ENCODE measurements at places on chromosomes 2 and 18.

DNA sequence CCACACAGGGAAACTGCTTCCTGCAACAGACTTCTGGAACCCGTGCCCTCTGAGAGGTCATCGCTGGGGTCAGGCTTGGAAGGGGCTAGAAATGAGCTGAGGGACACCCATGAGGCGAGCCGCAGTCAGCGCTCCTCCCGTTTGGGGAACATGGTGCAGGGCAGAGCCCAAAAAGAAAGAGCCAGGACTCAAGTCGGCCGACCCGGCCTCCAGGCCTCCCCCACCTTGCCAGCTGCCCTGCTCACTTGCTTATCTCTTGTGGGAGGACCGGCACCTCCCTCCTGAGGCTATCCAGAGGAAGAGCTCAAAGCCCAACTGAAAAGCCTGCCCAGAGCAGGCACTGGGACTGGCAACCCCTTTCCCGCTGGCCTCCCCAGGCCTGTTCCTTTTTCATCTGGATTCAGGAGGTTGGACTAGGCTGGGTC, 43.6 kb downstream of the SCTR start:
- DNase-seq = no peak

DNA sequence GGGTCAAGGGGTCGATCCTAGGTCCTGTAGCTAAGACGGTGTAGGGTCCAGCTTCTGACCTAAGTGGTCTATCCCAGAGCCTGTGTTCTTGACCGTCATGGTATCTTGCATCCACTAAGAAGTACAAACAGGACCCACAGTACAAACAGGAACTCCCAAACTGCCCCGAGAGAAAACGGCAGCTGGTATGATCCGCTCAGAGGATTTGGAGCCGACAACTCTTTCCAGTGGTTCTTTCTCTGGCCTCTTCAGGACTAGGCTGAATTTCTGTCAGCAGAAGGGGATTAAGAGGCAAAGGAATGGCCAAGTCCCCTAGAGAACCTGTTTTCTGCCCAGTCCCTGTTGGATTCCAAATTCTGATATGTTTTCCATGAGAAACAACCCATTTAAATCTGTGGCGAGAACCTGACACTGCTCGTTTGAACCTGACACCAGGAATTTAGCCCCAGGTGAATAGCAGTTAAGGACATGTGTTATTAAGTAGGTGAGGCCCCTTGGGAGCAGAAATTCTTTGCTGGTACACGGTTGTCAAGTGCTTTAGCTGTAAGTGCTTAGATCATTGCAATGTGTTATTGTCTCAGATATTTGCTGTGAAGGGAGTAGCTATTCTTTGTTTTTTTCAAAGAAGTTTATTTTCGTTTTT, 50.5 kb upstream of the TXNDC2 start:
- DNase-seq = no peak

DNA sequence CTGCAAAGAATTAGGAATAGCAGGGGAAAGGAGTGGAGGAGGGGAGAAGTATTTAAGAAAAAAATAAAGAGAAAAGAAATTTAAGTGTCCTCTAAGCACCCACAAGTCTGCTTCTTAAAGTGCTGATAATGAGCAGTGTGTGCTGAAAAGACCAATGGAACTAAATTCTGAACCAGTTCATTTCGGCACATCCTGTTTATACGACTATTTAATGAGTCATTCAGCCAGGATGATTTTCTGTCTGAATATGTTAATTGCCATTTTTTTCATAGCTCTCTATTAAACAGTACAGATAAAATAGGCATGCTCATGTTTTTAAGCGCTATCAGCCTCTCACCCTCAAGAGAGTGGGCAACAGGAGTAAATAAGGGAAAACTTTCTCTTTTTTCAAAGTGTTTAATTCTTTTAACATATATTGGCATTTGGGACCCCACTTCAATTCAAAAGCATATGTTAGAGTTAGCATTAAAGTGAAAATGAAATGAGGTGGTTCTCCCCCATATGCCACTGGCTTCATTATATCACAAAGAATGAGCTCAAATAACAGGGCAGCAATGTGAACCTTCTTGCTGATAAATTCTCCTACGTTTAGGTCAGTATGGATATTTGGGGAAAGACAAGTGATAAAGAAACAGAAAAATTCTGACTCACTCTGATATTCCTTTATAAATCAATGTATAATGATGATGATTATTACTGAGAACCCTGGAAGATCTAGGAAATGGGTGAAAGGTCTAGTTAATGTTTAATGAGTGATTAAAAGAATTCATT, 87.5 kb downstream of the TCF4 start:
- DNase-seq = no peak

- no peak for DNase-seq
These were observed 71.3 kb upstream of the ZNF521 start for GRCh38 chr18:25423267-25423666.

GRCh38 chr18:31044926-31045325, 2.4 kb upstream of the DSC3 start:
- DNase-seq = no peak

- DNase-seq = no peak
These were observed 763.6 kb downstream of the ADCYAP1 start for GRCh38 chr18:1668279-1668678.

- no peak for DNase-seq
These were observed 109.1 kb downstream of the KCNH7 start for GRCh38 chr2:162729469-162729868.

GRCh38 chr2:64649013-64649484, 4.7 kb downstream of the SERTAD2 start:
- no peak for DNase-seq

DNA sequence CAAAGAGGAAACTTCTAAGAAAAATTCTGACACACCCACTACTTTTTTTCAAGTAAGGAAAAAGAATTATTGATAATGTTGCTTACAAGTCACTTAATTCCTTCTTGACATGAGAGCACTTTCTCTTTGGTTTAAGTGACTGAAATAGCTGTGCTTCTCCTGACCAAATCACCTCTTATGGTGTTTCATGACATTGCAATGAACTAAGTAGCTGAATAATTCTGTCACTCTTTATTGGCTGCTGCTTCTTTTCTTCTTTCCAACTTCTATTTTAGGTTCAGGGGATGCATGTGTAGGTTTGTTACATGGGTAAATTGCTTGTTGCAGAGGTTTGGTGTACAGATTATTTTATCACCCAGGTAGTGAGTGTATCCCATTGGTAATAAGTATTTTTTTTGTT, 447.6 kb upstream of the NETO1 start:
- DNase-seq = no peak

- DNase-seq = peak; percentile 15
These were observed 23.6 kb upstream of the RBM44 start for GRCh38 chr2:237774811-237775553.

Measured in stimulated activated CD8-positive, alpha-beta memory T cell treated with anti-CD3 and anti-CD28 coated beads, Interleukin-7, amount 100 ng/mL, for 1 hour (primary cell).